Activated CD8-positive, alpha-beta T cell treated with anti-CD3 and anti-CD28 coated beads, Interleukin-2, amount 10 ng/mL, durations not matched to agents 7 days and 5 days (primary cell): ENCODE measurements at places on chromosomes 6 and 20.
A peak's percentile ranks its signal among the peaks of the same experiment; 100 is the strongest.

DNA sequence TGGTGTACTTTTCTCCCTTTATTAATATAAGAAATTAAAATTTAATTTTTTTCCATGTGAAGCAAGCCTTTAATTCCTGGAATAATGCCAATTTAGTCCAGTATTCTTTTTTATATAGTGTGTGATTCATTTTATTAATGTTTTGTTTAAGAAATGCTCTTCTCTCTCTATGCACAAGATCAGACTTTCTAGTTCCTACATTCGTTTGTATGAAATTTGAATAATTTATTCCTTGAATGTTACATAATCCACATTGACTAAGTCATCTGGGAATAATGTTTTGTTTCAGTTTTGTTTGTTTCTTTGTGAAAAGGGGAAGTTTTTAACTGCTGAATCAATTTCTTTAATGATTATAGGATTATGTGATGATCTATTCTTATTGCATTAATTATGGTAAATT lies 181.4 kb upstream of the ID4 start:
- H3K27me3 ChIP-seq = no peaks in the 10 kb centered on the region
- no peak overlapping the region for H3K4me3 ChIP-seq
- H3K27ac ChIP-seq = no peak overlapping the region
- H3K4me1 ChIP-seq = no peaks in the 10 kb centered on the region

GRCh38 chr6:43746613-43747102 lies 23.4 kb upstream of the VEGFA start:
- peaks cover 19% of the 10 kb centered on the region for H3K27me3 ChIP-seq
- no peak overlapping the region for H3K4me3 ChIP-seq
- no peaks in the 10 kb centered on the region for H3K4me1 ChIP-seq
- DNase-seq = no peak
- no peaks in the 10 kb centered on the region for H3K36me3 ChIP-seq

DNA sequence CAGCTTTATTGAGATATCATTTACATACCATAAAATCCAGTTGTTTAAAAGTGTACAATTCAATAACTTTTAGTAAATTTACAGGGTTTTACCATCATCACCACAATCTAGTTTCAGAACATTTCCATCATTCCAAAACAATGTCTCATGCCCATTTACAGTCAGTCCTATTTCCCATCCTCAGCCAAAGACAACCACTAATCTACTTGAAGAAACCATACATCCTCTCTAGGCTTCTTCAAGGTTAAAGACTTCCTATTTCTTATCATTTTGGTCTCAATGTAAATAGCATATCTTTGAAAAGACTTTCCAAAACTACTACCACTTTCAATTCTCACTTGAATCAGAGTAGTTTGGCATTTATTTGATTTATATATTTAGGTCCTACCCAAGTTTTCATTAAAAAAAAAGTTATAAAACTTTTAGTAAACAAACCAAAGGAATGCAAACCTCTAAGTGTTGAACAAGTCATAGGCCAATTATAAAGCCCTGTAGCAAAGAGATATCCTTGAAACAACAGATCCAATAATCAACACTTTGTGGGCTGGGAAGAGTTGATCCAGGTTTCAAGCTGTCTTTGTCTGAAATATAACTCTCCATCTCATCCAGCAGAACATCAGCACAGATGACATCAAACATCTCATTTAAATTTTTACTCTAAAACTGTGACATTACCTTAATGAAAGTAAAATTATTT lies 211.3 kb upstream of the RUNX2 start:
- H3K4me3 ChIP-seq = no peak overlapping the region
- peaks cover 23% of the 10 kb centered on the region for H3K4me1 ChIP-seq
- H3K27ac ChIP-seq = peak overlapping the region; percentile 18
- peaks cover 2% of the 10 kb centered on the region for H3K36me3 ChIP-seq
- DNase-seq = no peak

- H3K27ac ChIP-seq = no peak overlapping the region
- H3K4me3 ChIP-seq = no peak overlapping the region
- no peak for DNase-seq
- peaks cover 32% of the 10 kb centered on the region for H3K27me3 ChIP-seq
- peaks cover 5% of the 10 kb centered on the region for H3K4me1 ChIP-seq
- H3K36me3 ChIP-seq = peaks cover 2% of the 10 kb centered on the region
Measured at GRCh38 chr20:10666221-10667076, 7.3 kb downstream of the JAG1 start.

GRCh38 chr20:3031524-3032147 lies 11.8 kb upstream of the GNRH2 start:
- no peak overlapping the region for H3K4me3 ChIP-seq
- H3K36me3 ChIP-seq = peaks cover 37% of the 10 kb centered on the region
- DNase-seq = no peak
- H3K27me3 ChIP-seq = no peaks in the 10 kb centered on the region

DNA sequence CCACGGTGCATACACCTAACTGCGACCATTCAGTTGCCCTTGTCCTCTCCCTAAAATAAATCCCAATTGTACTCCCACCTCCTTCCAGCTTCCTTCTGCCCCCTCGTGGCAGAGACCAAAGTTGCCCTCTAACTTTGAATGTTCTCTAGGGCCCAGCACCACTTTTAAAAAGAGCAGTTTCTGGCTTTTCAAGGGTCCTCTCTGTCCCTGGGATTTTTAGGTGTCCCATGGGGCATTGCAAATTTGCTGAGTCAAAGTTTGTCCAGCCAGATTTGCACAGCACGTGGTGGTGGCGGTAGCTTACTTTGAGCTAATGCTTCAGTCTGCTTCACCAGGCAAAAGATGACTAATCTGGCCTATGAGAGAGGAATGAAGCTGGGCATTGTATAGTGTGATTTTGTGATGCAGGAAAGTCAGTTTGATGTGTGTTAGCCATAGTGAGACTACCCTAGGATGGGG lies 100.2 kb downstream of the PERP start:
- peak; percentile 44 for DNase-seq
- peaks cover 12% of the 10 kb centered on the region for H3K4me1 ChIP-seq

DNA sequence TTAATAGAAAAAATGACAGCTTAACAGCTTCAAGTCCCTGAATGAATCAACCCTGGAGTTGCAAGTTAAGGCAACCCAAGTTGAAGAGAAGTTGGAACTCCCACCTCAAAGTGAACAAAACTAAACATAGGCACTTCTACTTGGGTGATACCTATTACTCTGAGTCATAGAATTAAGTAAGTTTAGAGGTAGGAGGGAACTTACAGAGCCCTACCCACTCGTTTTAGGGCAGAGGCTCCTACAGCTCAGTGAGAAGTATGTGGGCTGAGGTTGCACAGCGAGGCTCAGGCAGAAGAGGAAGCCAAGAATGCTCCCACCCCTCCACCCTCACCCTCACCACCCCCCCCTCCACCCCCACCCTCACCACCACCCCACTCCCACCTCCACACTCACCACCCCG lies 42.2 kb downstream of the NFATC2 start:
- peak; percentile 81 for DNase-seq
- H3K27me3 ChIP-seq = no peaks in the 10 kb centered on the region
- peaks cover 64% of the 10 kb centered on the region for H3K36me3 ChIP-seq
- peaks cover 88% of the 10 kb centered on the region for H3K4me1 ChIP-seq
- no peak overlapping the region for H3K4me3 ChIP-seq

DNA sequence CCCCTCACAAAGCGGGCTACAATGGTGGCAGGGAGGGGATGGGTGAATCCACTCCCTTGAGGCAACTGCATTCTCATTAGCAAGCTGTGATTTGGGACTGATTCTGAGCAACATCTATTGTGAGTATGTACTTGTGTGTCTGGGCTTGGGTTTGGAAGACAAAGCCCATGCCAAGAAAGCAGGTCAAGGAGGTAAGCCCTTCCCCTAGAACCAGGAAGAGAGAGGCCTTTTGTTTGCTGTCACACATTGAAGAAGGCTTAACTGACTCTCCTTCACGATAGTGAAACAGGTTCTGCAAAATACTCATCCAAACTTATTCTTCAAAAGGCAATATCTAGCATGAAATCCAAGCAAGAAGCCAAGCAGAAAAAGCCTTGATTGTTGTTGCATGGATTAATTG lies 403.1 kb upstream of the ID4 start:
- H3K4me1 ChIP-seq = no peaks in the 10 kb centered on the region
- no peak overlapping the region for H3K4me3 ChIP-seq
- no peak for DNase-seq
- H3K27me3 ChIP-seq = no peaks in the 10 kb centered on the region

- H3K4me1 ChIP-seq = peaks cover 82% of the 10 kb centered on the region
- peak; percentile 65 for DNase-seq
- peaks cover 9% of the 10 kb centered on the region for H3K36me3 ChIP-seq
- H3K27ac ChIP-seq = peak overlapping the region; percentile 88
Measured at GRCh38 chr6:30767158-30767943, 23.0 kb upstream of the IER3 start.

DNA sequence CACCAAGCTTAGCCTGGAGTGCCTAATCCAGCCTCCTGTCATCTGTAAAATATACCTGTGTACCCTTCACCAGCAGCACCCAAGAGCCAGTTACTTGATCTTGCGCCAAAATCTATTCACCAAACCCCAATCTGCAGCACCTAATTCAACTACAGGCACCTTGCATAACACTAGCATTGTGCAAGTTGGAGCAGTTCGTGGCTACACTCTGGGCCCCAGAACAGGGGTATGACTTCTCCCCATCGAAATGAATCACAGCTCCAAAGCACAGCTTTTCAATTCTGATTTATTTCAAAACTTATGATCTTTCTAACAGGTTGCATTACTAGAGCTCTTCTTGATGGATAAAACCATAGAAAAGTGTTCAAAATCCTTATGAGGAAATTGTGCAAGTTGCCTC lies 100.4 kb upstream of the TCF21 start:
- H3K27me3 ChIP-seq = no peaks in the 10 kb centered on the region
- no peaks in the 10 kb centered on the region for H3K36me3 ChIP-seq
- no peak overlapping the region for H3K4me3 ChIP-seq
- H3K27ac ChIP-seq = no peak overlapping the region
- no peaks in the 10 kb centered on the region for H3K4me1 ChIP-seq

DNA sequence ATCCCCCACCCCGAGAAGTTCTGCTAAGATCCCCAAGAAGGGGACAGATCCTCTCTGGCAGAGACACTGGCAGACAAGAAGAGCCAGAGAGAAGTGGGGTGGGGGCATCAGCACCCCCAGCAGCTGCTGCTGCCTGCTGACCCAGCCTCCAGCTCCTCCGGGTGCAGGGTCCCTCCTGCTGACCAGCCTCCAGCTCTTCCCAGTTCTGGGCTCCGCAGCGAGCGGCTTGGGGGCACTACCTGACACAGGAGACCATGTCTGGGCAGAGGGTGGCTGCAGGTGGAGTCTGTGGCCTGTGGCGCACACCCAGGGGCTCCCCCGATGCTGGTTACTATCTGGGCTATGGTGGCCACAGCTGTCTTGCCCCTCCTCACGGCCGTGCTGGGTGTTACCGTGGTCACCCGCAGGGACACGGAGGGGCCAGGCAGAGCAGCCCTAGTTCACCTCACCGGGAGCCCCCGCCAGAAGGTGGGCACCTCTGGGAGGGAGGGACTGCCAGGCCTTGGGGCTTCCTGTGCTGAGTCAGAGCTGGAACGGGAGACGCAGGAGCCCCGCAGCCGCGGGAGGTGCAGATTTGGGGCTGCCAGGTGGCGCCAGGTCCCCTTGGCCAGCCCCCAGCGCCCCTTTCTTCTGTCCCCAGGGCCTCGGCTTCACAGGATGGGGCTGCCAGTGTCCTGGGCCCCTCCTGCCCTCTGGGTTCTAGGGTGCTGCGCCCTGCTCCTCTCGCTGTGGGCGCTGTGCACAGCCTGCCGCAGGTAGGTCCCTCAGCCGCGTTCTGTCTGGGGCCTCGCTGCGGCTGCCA lies 630 bp downstream of the LIME1 start:
- H3K27ac ChIP-seq = peak overlapping the region; percentile 92
- H3K4me1 ChIP-seq = peaks cover 29% of the 10 kb centered on the region
- peaks cover 37% of the 10 kb centered on the region for H3K36me3 ChIP-seq
- H3K4me3 ChIP-seq = peak overlapping the region; percentile 87

- H3K27me3 ChIP-seq = no peaks in the 10 kb centered on the region
- H3K27ac ChIP-seq = no peak overlapping the region
- no peak for DNase-seq
Measured at GRCh38 chr6:118645395-118645794, 6.0 kb downstream of the CEP85L start.

DNA sequence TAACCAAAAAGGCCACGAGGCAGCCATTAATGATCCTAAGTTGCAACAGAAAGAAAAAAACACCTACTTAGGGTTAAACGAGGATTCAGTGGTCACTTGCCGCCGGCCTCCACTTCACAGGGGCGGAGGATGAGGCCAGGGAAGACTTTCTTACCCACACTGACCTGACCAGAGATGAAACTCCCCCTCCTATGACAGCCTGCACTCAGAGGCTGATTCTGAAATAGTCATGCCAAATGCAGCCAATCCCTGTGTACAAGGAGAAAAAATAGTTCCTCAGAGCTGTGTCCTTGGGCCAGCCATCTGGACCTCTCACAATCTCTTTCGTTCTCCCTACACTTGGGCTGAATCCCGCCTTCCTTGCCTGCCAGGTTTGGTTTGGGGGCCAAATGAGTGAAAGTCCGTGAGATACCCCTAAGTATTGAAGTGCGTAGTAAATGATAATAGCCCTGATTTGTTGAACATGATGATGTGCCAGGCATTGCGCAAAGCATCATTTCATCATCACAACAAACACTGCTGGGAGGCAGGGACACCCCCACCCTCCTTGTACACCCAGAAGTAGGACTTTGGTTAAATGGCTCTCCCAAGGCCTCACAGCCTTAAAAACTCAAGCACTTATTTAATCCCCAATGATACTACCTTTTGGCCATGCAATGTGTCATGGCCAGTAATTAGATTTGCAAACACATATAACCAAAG lies 3.2 kb upstream of the IRF4 start:
- DNase-seq = no peak
- peaks cover 37% of the 10 kb centered on the region for H3K4me1 ChIP-seq
- H3K4me3 ChIP-seq = no peak overlapping the region
- peaks cover 10% of the 10 kb centered on the region for H3K36me3 ChIP-seq

- no peaks in the 10 kb centered on the region for H3K36me3 ChIP-seq
- H3K27ac ChIP-seq = no peak overlapping the region
- H3K4me1 ChIP-seq = peaks cover 11% of the 10 kb centered on the region
- no peak for DNase-seq
- no peak overlapping the region for H3K4me3 ChIP-seq
- peaks cover 4% of the 10 kb centered on the region for H3K27me3 ChIP-seq
Measured at GRCh38 chr6:105803442-105803841, 282.7 kb upstream of the PRDM1 start.

GRCh38 chr20:4300921-4301320 lies 285.6 kb upstream of the RNF24 start:
- no peak overlapping the region for H3K27ac ChIP-seq
- no peak for DNase-seq
- H3K4me1 ChIP-seq = no peaks in the 10 kb centered on the region
- H3K36me3 ChIP-seq = no peaks in the 10 kb centered on the region

- H3K27me3 ChIP-seq = no peaks in the 10 kb centered on the region
- no peak overlapping the region for H3K4me3 ChIP-seq
- no peak for DNase-seq
- no peaks in the 10 kb centered on the region for H3K4me1 ChIP-seq
- no peak overlapping the region for H3K27ac ChIP-seq
Measured at GRCh38 chr6:140011537-140011936, 637.1 kb upstream of the CITED2 start.
